Cardiac septum (tissue), 1 donor: ENCODE measurements at places on chromosomes 16 and 17. TPM values are rescaled to one million over a fixed set of nuclear protein-coding genes. Genes with fewer than 3 reads are reported as not detected.

DNA sequence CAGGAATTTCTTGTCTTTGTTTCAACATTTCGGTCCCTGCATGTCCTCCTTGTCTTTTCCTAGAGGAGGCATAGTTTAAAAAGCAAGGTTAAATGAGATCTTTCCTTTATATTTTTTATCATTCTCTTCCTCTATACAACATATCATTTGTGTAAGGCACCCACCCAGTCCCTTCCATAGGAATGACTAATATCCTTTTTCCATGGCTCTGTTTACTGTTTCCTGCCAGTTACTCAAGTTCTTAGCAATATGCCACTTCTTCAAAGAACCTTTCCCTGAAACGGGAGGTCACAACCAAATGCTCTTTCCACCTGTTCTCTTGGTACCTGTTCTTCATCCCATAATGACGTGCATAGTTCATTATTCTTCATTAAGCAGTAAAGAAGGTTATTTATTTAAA lies 1237.1 kb upstream of the GOT2 start:
- DNase-seq: no peak

GRCh38 chr16:73275024-73275423 lies 227.1 kb upstream of the ZFHX3 start:
- DNase-seq: no peak

GRCh38 chr17:8100111-8100510 lies 12.6 kb upstream of the ALOX12B start:
- no peak for DNase-seq

GRCh38 chr16:78639775-78640174 lies 540.3 kb downstream of the WWOX start:
- DNase-seq: no peak

DNA sequence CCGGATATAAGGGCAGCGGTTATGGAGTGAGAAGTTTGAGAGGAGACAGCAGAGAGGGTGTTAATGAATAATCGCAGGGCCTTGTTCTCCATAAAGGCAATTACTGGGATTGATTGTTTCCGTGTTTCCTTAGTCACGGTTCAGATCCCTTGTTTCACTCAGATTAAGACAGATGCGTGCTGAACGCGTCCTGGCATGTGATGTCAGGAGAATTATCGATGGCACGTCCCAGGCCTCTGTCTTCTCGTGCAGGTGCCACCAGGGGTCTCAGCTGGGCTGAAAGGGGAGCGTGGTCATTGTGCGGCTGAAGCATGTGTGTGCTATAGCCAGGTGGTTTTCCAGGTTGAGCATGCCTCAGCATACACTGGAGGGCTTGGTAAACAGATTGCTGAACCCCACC lies 142.4 kb upstream of the NOL11 start:
- no peak for DNase-seq

Gene TBC1D3
- total RNA-seq: not detected

- DNase-seq: no peak
Observed at GRCh38 chr17:27529230-27529796, 73.1 kb downstream of the KSR1 start.

DNA sequence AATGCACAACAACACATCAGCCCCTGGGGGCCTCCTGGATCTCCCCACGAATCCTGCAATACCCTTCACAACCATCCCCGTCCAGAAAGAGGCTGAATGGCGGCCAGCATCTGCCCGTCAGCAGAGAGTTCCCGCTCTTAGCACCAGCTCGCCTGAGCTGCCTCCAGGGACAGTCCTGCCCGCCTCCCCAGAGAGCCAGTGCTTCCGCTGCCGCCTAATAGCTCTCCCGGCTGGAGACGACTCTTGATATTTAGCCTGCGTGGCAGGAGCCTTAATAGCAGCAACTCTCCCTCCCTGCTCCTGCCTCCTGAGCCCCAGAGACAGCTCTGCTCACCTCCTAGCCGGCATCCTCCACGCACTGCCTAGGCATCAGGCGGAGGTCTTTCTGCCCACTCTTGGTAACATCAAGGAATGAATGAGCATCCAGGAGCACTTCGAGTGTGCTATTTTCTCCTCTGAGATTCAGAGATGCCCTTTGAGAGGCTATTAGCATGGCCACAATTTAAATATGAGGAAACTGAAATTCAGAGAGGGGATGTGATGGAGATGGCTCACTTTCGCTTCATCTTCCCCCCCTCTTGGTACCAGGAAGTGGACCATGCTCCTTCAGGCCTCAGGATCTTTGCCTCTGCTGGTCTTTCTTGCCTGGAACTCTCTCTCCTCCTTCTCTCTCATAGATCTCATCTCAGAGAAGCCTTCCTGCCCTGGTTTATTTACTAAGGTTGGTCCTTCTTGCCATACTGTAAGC lies 67.9 kb downstream of the RAI1 start:
- no peak for DNase-seq

Gene FBXL19
- total RNA-seq: 8.0 TPM

- DNase-seq: no peak
Observed at GRCh38 chr17:68595496-68595895, 5.7 kb downstream of the FAM20A start.

Gene TEDC2
- 0.51 TPM for total RNA-seq

DNA sequence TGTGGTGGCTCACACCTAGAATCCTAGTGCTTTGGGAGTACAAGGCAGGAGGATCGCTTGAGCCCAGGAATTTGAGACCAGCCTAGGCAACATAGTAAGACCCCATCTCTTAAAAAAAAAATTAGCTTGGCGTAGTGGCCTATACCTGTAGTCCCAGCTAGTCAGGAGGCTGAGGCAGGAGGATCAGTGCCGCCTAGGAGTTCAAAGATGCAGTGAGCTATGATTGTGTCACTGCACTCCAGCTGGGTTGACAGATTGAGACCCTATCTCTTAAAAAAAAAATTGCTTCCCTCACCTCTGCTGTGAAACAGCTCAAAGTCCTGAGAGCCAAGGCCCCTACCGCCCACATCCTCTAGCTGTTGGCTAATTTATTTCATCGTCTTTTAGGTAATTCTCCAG lies 10.2 kb downstream of the NDE1 start:
- no peak for DNase-seq

- DNase-seq: no peak
Observed at GRCh38 chr16:56246051-56246817, 54.9 kb downstream of the GNAO1 start.

GRCh38 chr16:27107185-27107592 lies 40.5 kb downstream of the C16orf82 start:
- DNase-seq: no peak

DNA sequence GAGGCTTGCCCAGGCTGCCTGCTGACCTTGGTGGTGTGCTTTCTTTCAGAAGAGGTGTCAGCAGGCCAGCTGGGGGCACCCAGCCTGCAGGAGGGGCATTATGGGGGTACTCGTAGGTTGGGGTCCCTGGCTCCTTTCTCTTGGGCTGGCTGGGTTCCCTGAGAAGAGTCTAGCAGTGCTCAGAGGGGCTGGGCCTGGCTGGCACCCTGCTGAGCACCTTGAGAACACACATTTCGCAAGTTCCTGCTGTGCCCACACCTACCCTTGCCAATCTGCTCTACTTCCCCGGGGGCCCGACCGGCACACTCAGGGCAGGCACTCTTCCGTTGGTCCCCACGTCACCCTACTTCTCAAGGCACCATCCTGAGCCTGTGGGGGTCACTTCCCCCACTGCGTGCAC lies 5.1 kb downstream of the CEMP1 start:
- no peak for DNase-seq

Gene KRT32
- total RNA-seq: 0.27 TPM

DNA sequence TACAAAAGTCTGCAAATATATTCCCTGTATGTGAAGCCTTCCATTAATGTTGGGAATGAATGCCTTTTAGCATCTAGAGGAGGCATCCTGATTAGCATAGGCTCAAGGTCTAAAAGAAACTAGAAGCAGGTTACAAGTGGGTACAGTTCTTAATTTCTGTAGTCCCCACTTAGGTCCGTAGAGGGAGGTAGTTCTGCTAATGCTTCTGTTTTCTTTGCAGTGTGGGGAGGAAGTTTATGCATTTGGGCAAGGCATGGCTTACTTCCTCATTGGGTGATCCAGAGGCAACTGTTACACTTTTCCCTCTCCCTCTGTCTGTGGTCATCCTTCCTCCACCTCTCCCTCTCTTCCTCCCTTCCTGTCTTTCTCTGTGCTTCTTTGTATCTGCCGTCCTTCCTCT lies 108.4 kb upstream of the ZKSCAN2 start:
- no peak for DNase-seq

GRCh38 chr16:89358030-89359005 lies 132.0 kb downstream of the ANKRD11 start:
- no peak for DNase-seq

DNA sequence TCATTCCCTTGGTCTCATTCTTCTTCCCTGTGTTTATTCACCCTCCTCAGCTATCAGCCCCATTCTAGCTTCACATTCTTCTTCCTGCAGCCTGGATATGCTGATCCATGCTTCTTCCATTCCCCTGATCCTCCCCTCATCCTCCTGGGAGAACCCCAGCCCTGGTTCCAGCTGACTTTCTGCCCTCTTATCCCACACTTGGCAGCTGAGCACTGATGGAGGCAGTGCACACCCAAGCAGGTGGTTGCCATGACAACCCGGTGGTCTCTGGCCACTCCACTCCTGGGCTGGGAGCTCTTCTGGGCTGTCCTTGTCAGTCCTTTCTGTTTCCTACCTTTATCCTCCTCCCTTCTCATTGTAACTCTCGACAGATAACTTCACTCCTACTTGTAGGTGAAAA lies 16.7 kb upstream of the TUBG2 start:
- no peak for DNase-seq

DNA sequence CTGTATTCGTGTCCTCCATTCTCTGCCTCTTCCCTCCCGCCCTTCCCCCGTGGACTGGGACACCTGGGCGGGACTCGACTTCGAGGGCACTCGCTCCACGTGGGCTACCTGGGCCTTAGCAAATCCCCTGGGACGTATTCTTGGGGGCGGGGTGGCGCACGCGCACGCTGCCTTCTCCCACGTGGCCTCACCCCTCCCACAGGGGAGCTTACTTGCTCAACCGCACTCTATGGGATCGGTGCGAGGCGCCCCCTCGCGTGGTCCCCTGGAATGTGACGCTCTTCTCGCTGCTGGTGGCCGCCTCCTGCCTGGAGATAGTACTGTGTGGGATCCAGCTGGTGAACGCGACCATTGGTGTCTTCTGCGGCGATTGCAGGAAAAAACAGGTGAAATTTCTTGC lies 3.5 kb downstream of the VMO1 start:
- DNase-seq: no peak

GRCh38 chr17:81043725-81044427 lies 8.9 kb downstream of the BAIAP2 start:
- no peak for DNase-seq

Gene XAF1
- 31.7 TPM for total RNA-seq

GRCh38 chr16:2147981-2148671 lies at the start of gene RAB26:
RAB26 (plus strand) TSS chr16:2148625; CDS start chr16:2148784, 159 bp downstream.
- DNase-seq: peak; percentile 89

DNA sequence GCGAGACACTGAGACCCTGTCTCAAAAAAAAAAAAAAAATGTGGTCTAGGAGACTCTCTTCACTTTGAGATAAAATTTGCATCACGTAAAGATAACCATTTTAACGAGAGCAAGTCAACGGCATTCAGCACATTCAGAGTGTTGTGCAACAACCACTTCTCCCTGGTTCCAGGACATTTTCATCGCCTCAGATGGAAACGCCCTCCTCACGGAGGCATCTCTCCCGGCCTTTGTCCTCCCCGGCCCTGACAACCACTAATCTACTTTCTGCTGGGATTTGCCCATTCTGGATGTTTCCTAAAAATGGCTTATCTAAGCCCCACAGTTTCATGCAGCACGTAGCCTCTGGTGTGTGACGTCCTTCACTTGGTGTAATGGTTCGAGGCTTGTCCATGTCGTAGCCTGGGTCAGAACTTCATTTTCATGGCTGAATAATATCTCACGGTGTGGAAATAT lies 6.4 kb upstream of the NPRL3 start:
- no peak for DNase-seq

GRCh38 chr16:4272114-4272956 lies 488 bp downstream of the TFAP4 start:
- peak; percentile 86 for DNase-seq

- DNase-seq: no peak
Observed at GRCh38 chr17:78759969-78760352, 22.1 kb downstream of the CYTH1 start.

Gene CA7
- total RNA-seq: not detected

GRCh38 chr17:67542219-67543114 lies 165.4 kb downstream of the PITPNC1 start:
- DNase-seq: no peak

GRCh38 chr16:75271441-75272096 lies 20.1 kb upstream of the BCAR1 start:
- no peak for DNase-seq
